Esophagus muscularis mucosa (tissue), 4 donors: ENCODE measurements at places on chromosomes 5 and 9. TPM values are rescaled to one million over a fixed set of nuclear protein-coding genes. Genes with fewer than 3 reads are reported as not detected.

The RNF180 gene
- 20.7 TPM for total RNA-seq

The PPP2CA gene
- total RNA-seq = 99.7 TPM

The PCDHB6 gene
- 0.83 TPM for total RNA-seq

The PSD2 gene
- under 0.01 TPM for total RNA-seq

The TESK1 gene
- 80.6 TPM for total RNA-seq

The LMX1B gene
- total RNA-seq = 0.66 TPM

The SPACA9 gene
- total RNA-seq = 3.6 TPM

The LECT2 gene
- not detected for total RNA-seq

The ZNF366 gene
- total RNA-seq = 3.1 TPM

The CD74 gene
- 572 TPM for total RNA-seq

The FOXI1 gene
- total RNA-seq = not detected

The SPINK5 gene
- total RNA-seq = 0.06 TPM

The NMUR2 gene
- total RNA-seq = not detected

The FBN2 gene
- 14.9 TPM for total RNA-seq

The FOXD4L6 gene
- not detected for total RNA-seq

The S100Z gene
- total RNA-seq = not detected

The CDH10 gene
- total RNA-seq = not detected

The PARP8 gene
- total RNA-seq = 8.3 TPM

The SEMA4D gene
- 10.6 TPM for total RNA-seq

The PIP5K1B gene
- total RNA-seq = 1.7 TPM

The SCGB3A2 gene
- total RNA-seq = not detected

The NKD2 gene
- total RNA-seq = 6.5 TPM

The PDE8B gene
- total RNA-seq = 2.2 TPM

The GDA gene
- total RNA-seq = not detected

The SLC35D2 gene
- total RNA-seq = 21.5 TPM

The PHF24 gene
- 0.78 TPM for total RNA-seq
